NCI-H2171 treated with DMSO at 0.1 percent for 48 hours (cell line): ENCODE measurements at places on chromosomes 5 and 9.
A peak's percentile ranks its signal among the peaks of the same experiment; 100 is the strongest.

GRCh38 chr5:31452314-31452713 is 79.6 kb downstream of the DROSHA start:
- no peak for DNase-seq

- no peak for DNase-seq
Measured at GRCh38 chr5:59190746-59191145, 607.9 kb downstream of the RAB3C start.

GRCh38 chr9:112726428-112726827 is 8.5 kb upstream of the INIP start:
- DNase-seq, result no peak

- peak; percentile 54 for DNase-seq
Measured at GRCh38 chr9:77015327-77016048, 4.0 kb upstream of the FOXB2 start.

DNA sequence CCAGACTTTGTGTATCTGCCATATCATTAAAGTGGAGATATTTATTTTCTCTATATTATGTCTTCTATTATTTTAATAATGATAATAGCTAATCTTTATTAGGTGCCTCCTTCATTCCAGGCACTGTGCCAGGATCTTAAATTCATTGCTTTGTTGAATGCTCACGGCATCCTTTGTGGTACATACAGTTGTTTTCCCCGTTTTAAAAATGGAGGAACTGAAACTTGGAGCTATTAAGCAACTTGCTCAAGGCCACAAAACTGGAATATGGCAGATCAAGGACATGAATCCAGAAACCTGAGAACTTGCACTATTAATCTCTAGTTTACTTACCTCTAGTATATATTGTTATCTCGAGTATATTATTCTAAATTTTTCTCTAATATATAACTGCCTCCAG is 41.5 kb upstream of the PPP3R2 start:
- no peak for DNase-seq

DNA sequence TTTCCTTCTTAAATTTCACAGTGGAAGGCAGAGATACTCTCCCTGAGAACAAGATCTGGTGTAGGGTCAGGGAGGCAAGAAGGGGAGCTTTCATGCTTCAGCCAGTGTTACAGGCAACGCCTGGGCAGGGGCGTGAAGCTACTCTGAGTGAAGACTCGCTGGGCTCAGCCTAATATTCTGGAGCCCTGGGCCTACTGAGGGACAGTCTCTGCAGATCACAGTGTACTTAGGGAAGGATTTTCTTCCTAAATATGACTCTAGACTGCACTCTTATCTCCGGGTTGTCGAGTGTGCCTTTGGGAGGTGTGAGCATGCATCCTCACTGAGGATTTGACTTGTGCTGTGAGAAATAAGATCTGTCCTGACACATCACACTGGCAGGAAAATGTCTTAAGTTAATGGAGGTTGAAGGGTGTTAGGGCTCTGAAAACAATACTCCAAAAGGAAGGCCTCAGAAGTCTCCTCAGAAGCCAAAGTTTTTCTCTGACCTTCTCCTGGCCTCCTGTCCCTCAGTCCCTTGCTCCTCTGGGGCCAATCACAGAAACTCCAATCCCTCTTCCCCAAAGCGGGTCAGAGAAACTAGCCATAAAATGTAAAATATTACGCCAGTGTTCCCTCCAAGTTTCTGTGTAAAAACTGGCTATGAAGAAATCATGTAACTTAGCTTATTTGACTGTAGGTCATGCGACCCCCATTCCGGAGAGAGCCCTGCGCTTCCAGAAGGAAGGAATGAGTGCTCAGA is 156.8 kb upstream of the TBC1D2 start:
- no peak for DNase-seq

GRCh38 chr9:105305856-105306255 is 61.4 kb downstream of the SLC44A1 start:
- DNase-seq, result no peak

GRCh38 chr5:54533541-54534190 is 16.1 kb downstream of the SNX18 start:
- DNase-seq, result no peak
